Stimulated activated CD8-positive, alpha-beta memory T cell treated with anti-CD3 and anti-CD28 coated beads, Interleukin-2, amount 100 ng/mL, for 1 hour (primary cell): ENCODE measurements at places on chromosomes 2 and 18.

DNA sequence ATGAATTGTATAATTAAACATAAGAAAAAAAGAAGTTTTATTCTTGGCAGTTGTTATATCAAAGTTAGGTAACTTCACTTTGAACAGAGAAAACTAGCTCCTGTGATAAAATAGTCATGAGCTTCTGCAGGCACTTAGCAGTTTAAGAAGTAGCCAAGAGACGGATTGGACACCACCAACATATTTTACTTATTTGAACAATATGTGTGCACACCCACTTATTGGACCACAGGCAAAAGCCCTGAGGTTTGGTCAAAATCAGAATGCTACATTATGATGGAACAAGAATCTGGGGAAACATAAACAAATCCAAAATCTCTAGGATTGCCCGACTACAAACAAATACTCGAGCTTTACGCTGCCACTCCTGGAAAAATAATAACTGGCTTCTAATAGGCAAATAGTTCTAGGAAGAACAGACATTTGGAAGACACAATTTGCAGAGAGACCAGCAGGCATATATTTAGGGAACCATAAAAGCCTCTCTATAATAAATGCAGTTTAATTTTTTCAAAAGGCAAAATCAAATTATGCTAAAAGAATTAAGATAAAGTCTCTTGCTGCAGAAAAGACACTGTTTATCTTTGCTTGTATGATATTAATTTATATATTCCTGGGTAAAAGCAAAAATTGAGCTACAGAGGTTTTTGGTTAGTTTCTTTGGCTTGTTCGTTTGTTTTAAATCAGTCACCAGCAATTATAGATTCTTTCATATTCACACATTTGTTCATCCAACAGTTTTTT is 117.9 kb downstream of the CDC42EP3 start:
- no peak for DNase-seq

GRCh38 chr18:63213331-63213900 is 106.2 kb downstream of the BCL2 start:
- DNase-seq, result no peak

DNA sequence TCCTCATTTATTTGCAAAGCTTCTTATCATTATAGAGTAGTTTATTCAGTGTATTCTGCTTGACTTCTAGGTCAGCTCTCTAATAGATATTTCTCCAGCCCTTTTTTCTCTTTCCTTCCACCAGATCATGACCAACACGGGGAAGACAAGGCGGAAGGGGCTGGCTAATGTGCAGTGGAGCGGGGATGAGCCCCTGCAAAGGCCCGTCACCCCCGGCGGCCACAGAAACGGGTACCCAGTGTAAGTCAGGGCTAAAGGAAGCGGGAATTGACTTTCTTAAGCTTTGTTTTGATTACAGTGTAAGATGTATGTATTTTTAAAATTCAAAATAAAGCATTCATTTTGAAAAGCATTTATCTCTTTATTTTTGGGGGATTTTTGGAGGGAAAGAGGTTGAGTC is 50.7 kb upstream of the B3GNT7 start:
- no peak for DNase-seq

DNA sequence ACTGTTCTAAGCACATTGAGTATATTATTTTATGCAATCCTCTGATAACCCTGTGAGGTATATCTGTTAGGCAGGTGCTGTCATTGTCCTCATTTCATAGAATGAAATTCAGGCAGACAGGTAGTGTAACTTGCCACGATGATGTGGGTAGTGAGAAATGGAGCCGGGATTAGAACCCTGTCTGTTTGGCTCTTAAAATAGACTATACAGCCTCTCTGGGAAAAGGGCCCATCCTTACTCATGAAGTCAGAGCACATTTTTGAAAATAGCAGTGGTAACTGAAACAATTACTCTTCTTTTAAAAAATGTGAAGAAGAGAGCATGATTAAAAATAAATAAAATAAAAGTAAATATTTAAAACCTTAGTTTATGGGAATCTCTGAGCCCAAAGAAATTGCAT is 23.0 kb downstream of the FAM171B start:
- no peak for DNase-seq

DNA sequence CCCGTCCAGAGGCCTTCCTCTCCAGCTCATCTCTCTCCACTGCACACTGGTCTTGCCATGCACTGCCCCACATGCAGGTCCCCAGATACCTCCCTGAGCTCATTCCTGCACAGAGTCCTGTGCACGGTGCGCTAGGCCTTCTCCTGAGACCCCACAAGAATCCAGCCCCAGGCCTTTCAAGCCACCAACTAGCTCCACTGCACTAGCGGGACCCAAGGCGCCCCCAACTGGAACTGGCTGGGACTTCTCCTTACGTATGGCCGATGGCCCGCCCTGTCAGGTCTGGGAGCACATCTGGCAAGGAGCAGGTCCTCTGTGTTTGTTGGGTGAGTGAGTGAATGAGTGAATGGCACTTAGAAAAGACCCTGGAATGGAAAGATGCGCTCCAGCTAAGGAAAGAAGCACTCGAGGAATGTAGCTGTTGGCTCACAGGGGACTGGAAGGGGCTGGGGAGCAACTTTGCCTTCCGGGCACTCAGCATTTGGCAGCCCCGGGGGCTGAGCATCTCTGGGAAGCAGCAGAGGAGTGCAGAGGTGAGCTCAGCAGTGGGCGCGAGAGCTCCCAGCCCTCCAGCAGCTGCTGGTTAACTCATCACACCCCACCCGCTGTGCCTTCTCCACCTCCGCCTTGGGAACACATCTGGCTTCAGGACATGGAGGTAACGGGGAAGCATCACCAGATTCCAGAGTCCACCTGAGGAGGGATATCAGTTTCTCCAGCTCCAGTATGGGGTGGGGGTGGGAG is 223.1 kb downstream of the GLI2 start:
- DNase-seq, result no peak

- no peak for DNase-seq
Measured at GRCh38 chr2:226334981-226335720, 464.5 kb downstream of the IRS1 start.

GRCh38 chr2:120251880-120252224 is 800 bp upstream of the RALB start:
- DNase-seq, result no peak

DNA sequence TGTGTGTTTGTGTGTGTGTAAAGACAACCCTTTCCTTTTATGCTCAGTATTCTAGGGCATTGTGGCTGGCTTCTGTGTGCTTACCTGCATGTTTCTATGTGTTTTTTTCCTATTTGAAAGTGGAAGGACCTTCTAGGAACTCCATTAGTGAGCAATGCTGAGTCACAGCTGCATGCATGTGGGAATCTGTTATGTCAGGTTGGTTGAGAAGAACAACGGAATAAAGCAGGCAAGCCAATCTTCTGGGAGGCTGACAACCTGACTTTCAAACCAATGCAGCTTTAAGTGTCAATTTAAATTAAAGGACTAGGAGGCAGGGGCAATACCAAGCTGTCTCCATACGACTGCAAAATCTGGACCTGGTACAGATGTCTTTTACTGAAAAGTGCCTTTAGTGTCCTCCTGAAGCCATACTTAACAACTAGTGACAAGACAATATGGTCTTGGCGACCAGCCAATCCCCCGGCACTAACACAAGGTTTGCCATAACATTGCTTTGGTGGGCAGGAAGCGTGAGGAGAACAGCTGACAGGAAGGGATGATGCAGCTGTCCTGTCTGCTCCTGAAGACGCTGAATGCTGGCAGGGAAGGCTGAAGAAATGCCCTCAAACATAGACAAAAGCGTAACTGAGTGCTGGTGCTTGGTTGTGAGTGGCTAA is 514.7 kb upstream of the CDH7 start:
- DNase-seq, result no peak

GRCh38 chr2:116680256-116680936 is 1134.1 kb upstream of the DDX18 start:
- no peak for DNase-seq

- no peak for DNase-seq
Measured at GRCh38 chr2:36487947-36488346, 110.0 kb downstream of the FEZ2 start.
